ENCODE measurements at places on chromosomes 6 and 20.

GRCh38 chr20:60993433-60994044 lies 258.5 kb upstream of the CDH4 start:
- DNase-seq, result no peak

- DNase-seq, result no peak
These were observed 388.1 kb downstream of the THBS2 start for GRCh38 chr6:168865522-168865921.

GRCh38 chr6:125082908-125083683 lies 70.5 kb upstream of the TPD52L1 start:
- DNase-seq, result no peak

- DNase-seq, result no peak
These were observed 14.4 kb upstream of the TTPAL start for GRCh38 chr20:44461142-44461802.

- DNase-seq, result no peak
These were observed 52.9 kb upstream of the MLN start for GRCh38 chr6:33856655-33857054.

GRCh38 chr6:22966691-22967422 lies 397.5 kb downstream of the HDGFL1 start:
- no peak for DNase-seq

DNA sequence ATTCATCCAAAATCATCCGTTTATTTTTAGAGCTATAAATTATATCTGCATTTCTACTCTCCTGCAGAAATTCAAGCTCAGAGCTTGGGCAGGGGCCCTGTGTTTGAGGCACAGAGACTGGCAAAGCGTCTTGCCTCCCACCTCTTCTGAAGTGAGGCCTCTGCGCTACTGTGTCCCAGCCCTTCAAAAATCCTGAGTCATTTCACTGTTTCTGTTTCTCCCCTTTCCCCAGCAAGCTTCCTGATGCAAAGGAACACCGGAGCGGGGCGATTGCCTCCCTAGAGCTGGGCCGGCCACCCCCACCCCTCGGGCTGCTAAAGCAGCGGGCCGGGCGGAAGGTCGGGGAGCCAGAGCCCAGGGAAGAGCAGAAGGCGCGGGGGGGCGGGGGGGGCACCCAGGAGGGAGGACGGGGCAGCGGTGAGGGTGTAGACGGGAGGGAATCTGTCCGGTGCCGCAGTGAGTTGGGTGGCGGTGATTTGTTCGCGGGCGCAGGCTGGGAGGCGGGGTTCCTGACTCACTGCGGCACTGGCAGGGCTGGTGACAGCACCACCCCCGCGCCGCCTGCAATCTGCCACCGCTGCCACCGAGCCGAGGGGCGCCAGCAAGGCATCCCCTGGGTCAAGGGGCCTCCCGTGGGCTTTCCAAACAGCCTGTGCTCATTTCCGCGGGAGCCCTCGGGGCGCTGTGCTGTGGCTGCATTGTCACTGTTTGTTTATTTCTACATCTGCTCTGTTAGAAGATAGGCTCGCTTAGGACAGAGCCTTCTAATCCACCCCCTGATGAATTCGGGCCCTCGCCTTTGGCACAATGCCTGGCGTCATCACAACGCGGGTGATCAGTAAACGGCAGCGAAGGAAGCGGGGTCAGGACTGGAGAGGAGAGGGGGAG lies 46.5 kb upstream of the SNAP25 start:
- DNase-seq, result no peak

DNA sequence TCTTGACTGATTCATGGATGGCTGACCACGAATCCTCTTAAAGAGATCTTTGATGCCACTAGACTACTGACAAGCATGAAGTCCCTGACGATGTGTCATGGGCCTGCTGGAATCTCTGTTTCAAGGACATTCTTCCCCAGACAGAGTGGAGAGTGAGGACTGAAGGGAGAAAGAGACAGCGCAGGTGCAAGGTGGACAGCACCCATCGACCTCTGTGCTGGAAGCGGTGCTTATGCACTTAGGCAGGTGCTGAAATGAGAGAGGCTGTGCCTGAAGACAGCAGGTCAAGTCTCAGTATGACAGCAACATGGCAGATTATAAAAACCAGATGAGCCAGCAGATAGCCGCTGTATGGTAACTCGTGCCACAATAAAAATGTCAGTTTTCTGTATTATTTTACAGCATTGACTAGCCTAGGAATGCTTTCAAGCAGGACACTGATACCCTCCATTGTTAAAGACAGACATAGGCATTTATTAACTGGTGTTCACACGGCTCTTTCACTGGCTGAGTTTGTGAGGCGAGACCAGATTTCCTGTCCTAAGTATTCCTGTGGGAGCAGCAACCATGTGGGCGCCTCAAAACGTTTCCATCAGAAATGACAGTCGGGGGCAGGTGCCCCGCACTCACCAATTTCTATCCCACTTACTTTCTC lies 47.5 kb downstream of the FOXC1 start:
- DNase-seq, result no peak

DNA sequence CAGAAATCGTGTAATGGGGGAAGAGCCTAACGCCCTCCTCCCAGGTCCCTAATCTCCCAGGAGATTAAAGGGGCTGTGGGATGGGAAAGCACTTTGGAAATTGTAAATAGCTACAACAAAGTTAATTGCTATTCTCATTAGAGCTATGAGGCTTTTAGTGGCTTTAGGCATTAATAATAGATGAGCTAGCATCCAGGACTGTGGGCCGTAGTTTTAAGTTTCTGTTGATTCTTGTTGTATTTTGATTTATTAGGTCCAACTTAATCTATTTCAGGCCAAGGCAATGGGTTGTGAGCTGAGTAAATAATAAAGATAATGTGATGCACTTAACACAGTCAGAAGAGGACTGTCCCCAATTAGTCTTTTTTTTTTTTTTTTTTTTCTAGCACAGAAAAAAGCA lies 67.7 kb downstream of the ANKRD6 start:
- DNase-seq, result no peak

GRCh38 chr6:101853231-101854085 lies 459.9 kb downstream of the GRIK2 start:
- no peak for DNase-seq

- no peak for DNase-seq
These were observed 215.1 kb downstream of the PACRG start for GRCh38 chr6:162942866-162943265.

- peak; percentile 49 for DNase-seq
These were observed 230.4 kb upstream of the CST7 start for GRCh38 chr20:24718696-24719095.

DNA sequence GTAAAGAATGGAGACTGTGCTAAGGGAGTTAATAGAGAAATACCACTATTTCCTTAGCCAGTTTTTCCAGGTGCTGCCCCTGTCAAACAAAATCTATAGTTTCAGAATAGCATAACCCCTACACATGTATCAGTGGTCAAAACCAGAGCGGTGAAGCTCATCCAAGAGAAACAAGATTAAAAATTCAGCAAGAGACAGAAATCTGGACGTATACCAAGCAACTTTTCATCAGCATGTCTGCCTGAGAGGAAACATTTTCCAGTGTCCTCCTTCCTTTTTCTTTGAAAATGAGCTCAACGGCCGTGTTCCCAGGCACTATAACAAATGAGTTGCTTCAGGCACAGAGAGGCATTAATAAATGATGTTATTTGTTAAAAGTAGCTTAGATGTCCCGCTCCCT lies 416.5 kb downstream of the BCKDHB start:
- no peak for DNase-seq

GRCh38 chr6:47059216-47059885 lies 17.2 kb upstream of the ADGRF1 start:
- no peak for DNase-seq

DNA sequence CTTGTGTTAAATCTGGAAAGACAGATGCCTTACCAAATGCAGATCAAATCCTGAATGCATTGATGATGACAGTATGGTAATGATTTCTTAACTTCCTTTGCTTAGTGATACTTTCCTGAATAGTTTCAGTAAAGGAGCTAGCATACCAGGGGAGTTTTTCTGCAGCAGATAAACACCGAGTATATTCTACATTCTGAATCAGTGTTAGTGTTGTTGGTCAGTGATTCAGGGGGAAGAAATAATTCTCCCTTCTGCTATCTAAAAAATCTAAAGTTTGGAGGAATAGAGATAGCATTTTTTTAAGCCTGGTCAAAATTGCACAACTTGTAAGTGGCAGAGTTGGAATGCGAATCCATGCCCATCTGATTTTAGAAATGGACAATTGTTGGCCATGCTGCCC lies 512.2 kb upstream of the MARCKS start:
- no peak for DNase-seq

DNA sequence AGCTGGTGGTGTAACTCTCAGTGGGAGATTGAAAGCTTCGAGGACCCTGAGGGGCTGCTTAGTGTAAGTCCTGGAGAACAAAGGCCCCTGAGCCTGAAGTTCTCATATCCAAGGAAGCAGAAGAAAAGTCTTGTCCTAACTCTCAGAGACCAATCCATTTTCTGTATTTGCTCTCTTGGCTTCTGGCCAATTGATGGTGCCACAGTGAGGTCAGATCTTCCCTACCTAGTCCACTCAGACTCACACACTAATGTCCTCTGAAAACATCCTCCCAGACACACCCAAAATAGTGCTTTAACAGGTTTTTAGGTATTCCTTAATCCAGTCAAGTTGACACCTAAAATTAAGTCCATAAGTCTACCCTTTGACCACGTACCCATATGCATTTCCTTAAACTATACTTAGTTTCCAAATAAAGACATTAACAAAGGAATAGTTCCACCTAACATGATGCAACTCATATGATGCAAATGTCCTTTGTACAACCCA lies 29.4 kb downstream of the ZNF292 start:
- no peak for DNase-seq

- DNase-seq, result no peak
These were observed 25.9 kb upstream of the EPB41L1 start for GRCh38 chr20:36128463-36129159.

- DNase-seq, result no peak
These were observed 110.6 kb downstream of the UBE3D start for GRCh38 chr6:82954937-82955577.

- no peak for DNase-seq
These were observed 500.4 kb upstream of the SULF2 start for GRCh38 chr20:48285656-48286055.

- DNase-seq, result no peak
These were observed 7.3 kb downstream of the PEDS1 start for GRCh38 chr20:50146214-50146613.

GRCh38 chr6:146544616-146545182 lies 1.1 kb downstream of the RAB32 start:
- DNase-seq, result no peak

DNA sequence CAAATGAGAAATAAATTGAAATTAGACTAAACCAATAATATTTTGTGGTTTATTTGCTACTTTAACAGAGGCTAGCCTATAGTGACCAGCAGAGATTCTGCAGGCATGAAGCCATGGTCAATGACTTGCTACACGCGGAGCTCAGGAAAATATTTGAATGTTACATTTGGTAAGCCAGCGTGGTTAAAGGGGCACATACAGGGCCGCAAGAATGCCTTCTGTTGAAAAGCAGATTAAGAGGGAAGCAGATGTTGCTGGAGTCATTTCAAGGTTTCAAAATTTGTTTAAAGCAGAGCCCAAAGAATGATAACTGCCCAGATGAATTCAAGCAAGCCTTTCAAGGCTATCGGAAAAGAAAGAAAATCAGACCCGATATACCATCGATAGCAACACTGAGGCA lies 294.3 kb upstream of the MAN1A1 start:
- DNase-seq, result no peak

DNA sequence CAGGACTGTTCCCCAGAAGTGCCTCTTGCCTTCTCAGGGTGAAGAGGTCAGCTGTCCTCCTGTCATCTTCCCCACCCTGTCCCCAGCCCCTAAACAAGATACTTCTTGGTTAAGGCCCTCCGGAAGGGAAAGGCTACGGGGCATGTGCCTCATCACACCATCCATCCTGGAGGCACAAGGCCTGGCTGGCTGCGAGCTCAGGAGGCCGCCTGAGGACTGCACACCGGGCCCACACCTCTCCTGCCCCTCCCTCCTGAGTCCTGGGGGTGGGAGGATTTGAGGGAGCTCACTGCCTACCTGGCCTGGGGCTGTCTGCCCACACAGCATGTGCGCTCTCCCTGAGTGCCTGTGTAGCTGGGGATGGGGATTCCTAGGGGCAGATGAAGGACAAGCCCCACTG lies 9.8 kb downstream of the PI16 start:
- no peak for DNase-seq

DNA sequence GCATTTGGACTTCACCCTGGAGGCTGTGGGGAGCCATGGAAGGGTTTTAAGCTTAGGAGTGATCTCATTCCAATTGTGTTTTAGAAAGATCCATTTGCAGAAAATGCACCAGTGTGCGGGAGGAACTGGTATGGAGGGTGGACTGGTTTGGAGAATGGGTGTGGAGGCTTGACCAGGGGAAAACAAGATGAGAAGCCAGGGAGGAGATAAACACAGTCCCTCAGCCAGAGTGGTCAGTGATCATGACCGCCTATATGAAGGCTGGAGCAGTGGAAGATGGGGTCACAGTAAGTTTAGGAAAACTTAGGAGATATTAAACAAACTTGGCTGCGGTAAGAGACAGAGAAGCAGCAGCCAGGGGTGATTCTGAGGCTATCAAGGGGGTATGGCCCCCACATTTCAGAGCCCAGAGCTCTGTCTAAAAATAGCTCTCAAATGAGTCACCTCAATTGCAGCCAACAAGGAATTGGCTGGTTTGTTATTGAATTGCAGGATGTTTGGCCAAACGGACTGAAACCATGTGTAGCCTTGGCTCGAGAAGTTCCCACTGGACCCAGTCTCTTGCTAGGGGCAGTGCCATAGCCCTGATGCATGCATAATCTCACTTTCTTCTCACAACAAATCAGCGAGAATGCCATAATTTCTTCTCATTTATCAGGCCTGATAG lies 159.9 kb upstream of the TOP1 start:
- peak; percentile 85 for DNase-seq

Measured in NCI-H446 (cell line).